BJ (cell line): ENCODE measurements at places on chromosomes 12 and 14.

- no peak for DNase-seq
Measured at GRCh38 chr14:96956464-96957239, 159.5 kb downstream of the VRK1 start.

- no peak for DNase-seq
Measured at GRCh38 chr12:45186762-45187161, 29.1 kb upstream of the ANO6 start.

- DNase-seq = no peak
Measured at GRCh38 chr12:8054816-8055215, 11.3 kb downstream of the C3AR1 start.

DNA sequence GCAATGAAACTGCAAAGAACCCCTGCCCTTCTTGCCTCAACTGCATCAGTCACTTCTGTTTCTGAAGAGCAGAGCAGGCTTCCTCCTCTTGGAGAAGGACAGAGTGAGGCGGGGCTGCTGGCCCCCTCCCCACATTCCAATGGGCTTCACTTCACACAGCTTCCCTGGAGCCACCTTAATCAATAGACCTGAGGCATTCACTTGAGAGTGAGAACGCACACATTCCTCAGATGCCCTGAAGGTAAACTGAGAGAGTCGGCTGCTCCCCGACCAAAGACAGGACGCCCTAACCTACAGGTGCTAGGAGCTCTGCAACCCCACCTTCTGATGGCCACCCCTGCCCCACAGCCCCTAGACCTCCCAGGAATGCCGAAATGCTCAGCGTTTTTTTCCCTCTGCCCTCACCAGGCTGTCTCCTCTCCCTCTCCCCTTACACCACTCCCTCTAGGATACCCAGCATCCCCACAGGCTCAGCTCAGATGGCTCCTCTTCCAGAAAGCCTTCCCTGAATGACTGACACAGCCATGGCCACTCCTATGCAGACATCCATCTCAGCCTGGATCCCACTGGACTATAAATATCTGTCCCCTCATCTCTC, 31.1 kb downstream of the SYNE3 start:
- no peak for DNase-seq

GRCh38 chr14:31252865-31253264, 45.3 kb upstream of the HECTD1 start:
- no peak for DNase-seq

DNA sequence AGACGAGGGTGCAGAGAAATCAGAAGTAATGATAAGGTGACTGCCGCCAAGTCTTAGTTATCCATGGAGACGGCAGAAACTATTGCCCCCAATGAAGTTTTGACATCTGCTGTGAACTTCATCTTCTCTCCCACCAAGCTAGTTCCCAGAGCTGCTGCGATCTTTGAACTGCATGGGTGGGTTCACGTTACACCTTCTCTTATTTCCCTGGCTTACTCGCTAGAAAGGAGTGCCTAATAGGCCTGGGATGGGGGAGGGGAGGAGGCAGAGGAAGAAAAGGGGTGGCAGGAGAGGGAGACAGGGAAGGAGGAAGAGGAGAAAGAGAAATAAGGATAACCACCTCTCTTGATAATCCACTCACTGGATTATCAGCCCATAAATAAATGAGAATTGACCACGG, 157.1 kb downstream of the NTF3 start:
- DNase-seq = no peak

GRCh38 chr12:59768031-59768430, 172.2 kb downstream of the SLC16A7 start:
- DNase-seq = no peak

DNA sequence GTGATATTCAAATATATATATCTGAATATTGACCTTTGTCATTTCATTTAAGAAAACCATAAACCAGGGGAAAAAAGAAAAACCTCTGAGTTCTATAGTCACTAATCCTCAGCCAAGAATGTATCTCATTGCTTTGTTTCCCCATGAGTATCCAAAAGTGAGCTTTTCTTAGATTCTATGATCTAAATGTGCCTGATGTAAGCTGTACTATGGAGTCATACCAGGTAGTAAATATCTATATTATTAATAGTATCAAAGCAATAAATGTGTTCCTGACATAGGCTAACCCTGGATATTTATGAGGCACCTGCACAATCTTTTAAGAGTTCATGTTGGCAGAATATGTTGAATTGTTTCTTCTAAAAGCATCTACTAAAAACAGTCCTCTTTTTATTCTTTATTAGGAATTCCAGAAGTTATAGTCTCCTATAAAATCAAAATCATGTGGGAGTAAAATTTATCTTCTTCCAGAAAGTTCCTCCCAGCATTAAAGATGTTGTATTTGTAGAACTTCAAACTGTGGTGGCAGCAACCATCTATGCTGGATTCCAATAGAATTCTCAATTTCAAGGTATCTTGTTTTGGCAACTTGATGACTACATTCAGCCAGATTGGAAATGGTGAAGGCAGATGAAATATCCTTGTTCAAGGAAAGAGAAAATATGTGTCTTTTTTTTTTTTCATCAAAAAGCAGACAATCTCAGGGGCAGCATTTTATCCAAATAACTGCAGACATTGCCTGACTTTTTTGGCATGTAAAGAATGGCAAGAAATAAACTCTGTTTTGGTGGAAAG, 139.7 kb upstream of the RASSF8 start:
- peak; percentile 19 for DNase-seq

DNA sequence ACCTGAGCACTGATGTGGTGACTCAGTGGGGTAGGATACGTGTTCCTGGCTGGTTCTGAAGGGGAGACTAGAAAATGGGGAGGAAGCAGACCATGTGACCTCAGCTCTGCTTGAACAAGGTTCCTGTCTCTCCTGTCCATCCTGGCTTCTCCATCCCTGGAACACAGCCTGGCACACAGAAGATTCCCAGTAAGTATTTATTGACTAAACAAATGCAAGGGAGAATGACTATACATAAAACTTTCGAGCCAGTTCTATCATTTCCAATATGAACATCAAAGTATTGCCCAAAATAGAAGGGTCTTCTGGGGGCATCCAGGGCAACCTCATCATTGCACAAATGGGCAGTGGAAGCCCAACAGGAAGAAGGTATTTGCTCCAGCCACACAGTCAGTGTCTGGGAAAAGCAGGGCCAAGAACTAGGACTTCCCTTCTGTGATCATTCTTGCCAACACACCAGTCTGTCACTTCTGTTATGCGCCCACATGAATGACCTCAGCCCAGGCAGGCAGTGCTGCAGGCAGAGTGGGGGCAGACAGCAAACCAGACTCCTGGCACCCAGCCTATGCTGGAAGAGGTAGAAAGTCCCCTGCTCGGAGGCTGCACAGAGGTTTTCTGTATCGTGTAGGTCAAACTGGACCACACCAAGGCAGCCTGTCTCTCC, 5.6 kb upstream of the SERPINA9 start:
- no peak for DNase-seq

GRCh38 chr12:54015018-54015931, 6.5 kb downstream of the HOXC8 start:
- no peak for DNase-seq

DNA sequence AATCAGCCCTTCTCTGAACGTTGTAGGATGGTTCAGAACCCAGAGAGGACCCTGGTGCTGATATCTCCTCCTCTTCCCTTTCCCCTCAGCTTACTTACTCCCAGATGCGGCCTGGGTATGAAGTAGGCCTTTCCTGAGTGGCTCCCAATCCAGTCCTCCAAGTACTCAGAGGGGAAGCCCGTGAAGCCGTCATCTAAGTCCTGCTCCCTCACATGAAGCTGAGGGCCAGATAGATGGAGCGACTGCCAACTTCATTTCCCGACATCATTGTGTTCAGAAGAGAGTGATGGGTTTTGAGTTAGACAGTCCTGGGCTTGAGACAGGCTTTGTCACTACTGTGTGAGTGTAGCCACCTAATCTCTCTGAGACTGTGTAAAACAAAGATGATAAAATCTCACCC, 2.7 kb downstream of the APOLD1 start:
- no peak for DNase-seq

DNA sequence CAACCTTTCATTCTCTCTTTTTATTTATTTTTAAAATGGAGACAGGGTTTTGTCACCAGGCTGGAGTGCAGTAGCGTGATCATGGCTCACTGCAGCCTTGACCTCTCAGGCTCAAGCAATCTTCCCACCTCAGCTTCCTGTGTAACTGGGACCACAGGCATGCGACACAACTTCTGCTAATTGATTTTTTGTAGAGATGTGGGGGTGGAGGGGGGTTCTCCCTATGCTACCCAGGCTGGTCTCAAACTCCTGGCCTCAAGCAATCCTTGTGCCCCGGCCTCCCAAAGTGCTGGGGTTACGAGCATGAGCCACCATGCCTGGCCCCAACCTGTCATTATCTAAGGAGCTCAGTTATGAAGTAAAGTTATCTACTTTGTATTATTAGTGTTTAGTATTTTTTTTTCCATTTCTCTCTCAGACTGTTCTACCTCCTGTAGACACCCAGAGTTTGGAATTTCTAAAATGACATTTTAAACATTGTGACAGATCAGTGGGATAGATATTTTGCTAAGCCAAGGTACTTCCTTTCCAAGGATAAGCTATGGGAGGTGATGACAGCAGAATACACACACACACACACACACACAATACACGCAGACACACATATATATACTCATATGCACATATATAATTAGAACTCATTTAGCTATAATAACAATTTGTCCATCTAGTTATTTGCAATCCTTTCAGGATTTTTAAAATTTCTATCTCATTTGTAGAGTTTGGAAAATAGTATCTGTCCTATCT, 2.1 kb upstream of the USP44 start:
- no peak for DNase-seq

- DNase-seq = no peak
Measured at GRCh38 chr12:12665194-12665593, 30.8 kb downstream of the GPR19 start.

DNA sequence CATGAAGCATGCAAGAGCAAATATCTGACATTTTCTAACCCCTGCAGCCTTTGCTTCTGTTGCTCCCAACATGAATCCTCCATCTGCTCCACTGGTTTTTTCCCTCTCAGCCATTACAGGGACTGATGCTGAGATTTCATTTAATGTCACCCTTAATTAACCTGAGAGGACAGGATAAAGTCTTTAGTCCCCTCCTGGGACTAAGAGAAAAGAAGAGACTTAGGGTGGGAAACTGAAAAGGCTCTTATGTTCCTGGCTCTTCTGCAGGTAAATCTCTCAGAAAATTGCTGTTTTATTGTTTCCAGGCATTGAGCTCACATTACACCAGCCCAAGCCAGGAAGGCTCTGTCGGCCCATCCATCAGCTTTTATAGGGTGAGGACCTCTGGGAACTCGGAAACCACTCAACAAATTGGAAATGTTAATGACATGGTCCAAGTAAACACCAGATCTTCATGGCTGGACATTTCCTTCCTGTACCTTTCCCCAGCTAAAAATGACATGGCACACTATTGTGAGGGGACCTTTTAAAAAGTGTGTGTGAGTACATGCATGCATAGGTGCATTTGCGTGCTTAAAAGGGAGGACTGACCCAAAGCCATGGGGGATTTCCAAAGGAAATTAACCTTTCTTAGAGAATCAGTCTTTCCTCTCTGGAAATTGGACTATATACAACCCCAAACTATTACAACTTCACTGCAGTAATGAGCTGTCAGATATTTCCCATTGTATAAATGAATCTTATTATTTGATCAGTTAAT, 408.1 kb upstream of the TMTC1 start:
- no peak for DNase-seq

GRCh38 chr14:74290415-74290814, 12.3 kb downstream of the ABCD4 start:
- no peak for DNase-seq

DNA sequence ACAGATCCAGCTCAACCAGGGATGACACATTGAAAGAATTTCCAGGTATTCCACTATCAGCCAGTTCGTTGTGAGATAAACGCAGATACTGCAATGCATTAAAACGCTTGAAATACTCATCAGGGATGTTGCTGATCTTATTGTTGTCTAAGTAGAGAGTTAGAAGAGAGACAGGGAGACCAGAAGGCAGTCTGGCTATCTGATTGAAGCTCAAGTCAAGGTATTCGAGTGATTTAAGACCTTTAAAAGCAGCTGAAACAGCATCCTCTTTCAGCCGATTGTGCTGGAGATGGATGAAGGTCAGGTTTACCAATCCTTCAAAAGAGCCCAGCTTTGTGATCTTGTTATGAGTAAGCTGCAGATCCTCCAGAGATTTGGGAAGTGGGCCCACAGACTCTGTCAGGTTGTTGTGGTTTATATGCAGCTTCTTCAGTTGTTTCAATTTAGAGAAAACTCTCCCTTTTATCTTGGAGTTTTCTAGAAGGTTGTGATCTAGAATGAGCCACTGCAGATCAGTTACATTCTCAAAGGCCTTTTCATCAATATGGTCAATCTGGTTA, 3.0 kb downstream of the LUM start:
- no peak for DNase-seq

GRCh38 chr12:104136577-104136976, 1.4 kb downstream of the NFYB start:
- no peak for DNase-seq

- no peak for DNase-seq
Measured at GRCh38 chr12:69141074-69141473, 98.3 kb upstream of the CPSF6 start.

- no peak for DNase-seq
Measured at GRCh38 chr12:104623883-104624282, 167.1 kb downstream of the CHST11 start.

DNA sequence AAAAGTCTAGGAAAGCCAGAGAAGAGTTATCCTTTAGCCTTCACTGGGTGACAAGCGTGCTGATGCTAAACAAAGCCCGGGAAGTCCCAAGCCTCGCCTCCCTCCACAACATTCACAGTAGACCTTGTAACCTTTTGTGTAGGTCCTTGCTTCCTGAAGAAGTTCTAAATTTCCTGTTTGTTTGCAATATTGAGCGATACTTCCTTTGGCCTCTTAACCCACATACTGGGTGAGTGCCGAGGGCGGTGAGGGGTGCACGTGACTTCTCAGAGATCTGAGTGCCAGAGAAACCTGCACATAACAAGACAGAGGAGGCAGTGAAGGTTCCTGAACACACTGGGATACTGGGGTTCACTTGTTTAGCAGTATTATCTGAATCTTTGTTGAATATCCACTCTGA, 134.3 kb downstream of the PLXNC1 start:
- DNase-seq = no peak

DNA sequence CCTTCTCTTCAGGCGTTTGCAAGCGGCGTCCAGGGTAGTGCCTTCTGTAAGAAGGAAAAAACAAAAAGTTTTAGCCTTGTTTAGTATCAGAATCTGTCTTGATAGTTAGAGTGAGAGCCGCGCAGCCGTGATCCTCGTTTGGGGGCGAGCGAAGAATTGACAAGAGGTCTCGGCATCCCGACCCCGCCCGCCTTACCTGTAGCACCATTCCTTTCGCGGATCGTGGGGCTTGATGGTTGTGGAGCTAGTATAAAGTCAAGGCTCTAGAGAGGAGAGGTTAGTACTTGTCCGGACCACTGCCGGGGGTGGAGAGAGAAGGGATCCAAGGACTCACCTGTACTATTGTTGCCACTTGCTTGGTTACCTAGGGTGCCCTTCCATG, 494 bp downstream of the TMTC3 start:
- no peak for DNase-seq
